ENCODE measurements at places on chromosomes 1 and 21. TPM values are rescaled to one million over a fixed set of nuclear protein-coding genes. Genes with fewer than 3 reads are reported as not detected.

- H3K4me3 ChIP-seq, result no peak overlapping the region
- H3K27ac ChIP-seq, result no peak overlapping the region
- H3K27me3 ChIP-seq, result no peaks in the 10 kb centered on the region
- no peaks in the 10 kb centered on the region for H3K4me1 ChIP-seq
Measured at GRCh38 chr1:60573121-60573520, 499.6 kb upstream of the C1orf87 start.

Gene E2F2
- polyA plus RNA-seq, result 1.7 TPM

DNA sequence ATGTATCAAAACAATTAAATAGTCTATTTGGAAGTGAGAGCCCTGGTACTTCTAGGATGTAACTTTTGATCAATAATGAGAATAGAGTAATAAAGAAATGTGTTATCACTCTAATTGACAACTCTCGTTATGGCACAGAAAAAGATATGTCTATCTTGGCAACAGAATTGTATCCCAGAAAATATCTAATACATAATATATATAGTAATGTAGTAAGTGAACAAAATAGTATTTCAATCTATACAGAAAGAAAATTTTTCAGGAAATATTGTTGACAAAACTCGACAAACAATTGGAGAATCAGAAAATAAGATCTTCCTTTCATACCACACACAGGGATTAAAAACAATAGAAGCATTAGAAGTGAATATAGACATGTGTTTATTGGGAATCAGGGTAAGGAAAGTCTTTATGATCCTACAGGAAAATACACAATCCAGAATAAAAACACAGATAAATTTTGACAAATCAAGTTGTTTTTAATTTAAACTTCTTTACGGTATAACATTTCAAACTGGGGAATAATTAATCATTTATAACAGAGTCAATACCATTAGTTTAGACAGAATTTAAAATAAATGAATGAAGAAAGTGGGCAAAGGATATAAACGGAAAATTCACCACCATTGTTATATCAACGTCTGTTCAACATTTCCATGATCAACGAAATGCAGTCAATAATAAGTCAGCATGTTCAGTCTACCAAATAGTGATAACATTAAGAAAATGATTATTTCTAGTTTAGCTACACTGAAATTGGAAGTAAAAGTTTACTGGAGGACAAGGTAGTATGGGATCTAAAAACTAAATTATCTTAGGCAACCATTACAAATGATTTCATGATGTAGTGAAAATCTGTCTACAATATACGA is 1526.5 kb upstream of the TPTE start:
- peaks cover 24% of the 10 kb centered on the region for H3K27me3 ChIP-seq
- H3K4me1 ChIP-seq, result no peaks in the 10 kb centered on the region
- no peak overlapping the region for H3K27ac ChIP-seq
- no peak for DNase-seq
- H3K36me3 ChIP-seq, result peaks cover 37% of the 10 kb centered on the region

GRCh38 chr1:212037900-212038299 is 2.4 kb downstream of the DTL start:
- no peak overlapping the region for H3K4me3 ChIP-seq
- H3K27me3 ChIP-seq, result no peaks in the 10 kb centered on the region
- H3K4me1 ChIP-seq, result peaks cover 28% of the 10 kb centered on the region
- DNase-seq, result no peak
- no peak overlapping the region for H3K27ac ChIP-seq
- H3K36me3 ChIP-seq, result no peaks in the 10 kb centered on the region

DNA sequence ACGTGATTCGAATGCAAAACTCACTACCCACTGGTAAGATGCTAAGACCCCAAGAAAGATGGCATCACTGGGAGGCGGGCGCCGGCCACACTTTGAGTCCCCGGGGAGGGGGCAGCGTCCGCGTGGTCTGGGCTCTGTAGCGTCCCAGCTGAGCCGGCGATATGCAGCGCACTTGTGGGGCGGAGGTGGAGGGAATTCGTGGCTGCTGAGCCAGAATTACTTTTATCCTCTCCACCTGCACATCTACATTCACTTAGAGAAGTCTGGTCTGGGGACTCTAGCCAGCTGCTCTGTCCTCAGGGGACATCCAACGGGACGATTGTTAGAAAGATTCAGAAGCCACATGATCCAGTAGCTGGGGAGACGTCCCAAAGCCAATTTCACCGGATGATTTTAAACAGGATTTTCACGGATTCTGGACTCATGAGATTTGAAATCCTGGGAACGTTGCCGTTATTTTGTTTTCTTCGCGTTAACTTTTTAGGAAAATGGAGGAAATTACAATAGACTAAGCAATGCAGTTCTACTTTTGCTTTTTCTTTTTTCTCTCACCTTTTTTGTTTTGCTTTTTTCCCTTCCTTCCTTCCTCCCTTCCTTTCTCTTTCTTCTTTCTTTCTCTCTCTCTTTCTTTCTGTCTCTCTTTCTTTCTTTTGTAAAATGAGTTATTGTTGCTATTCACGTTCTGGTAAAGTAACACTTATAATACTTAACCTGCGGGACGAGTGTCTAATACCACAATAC is 1.3 kb downstream of the JAM2 start:
- H3K36me3 ChIP-seq, result no peaks in the 10 kb centered on the region
- no peak for DNase-seq
- peak overlapping the region; percentile 87 for H3K4me3 ChIP-seq
- peaks cover 19% of the 10 kb centered on the region for H3K4me1 ChIP-seq

GRCh38 chr1:32693455-32694174 is 9.0 kb downstream of the SYNC start:
- H3K27ac ChIP-seq, result no peak overlapping the region
- H3K4me3 ChIP-seq, result no peak overlapping the region

Gene HOOK1
- polyA plus RNA-seq, result 5.8 TPM

Gene AGTRAP
- 46.8 TPM for polyA plus RNA-seq

DNA sequence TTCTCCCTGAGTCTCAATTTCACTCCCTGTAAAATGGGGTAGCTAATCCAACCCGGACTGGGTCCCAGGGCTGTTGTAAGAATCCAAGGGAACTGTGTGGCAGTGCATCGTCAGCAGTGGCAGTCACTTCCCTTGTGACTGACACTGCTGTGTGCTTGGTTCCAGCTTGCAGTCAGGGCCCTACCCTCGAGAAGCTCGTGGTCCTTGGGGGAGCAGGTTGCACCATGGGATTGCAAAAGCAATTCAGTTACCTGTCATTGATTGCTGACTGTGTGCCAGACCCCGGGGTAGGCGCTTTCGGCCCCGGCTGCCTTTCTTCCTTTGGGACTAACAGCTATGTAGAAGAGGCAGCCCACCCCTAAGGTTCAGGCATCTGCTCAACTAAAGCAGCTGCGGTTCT is 2.9 kb downstream of the PTPRF start:
- H3K36me3 ChIP-seq, result no peaks in the 10 kb centered on the region
- H3K4me1 ChIP-seq, result peaks cover 16% of the 10 kb centered on the region
- DNase-seq, result no peak
- H3K27me3 ChIP-seq, result peaks cover 40% of the 10 kb centered on the region
- no peak overlapping the region for H3K4me3 ChIP-seq
- H3K27ac ChIP-seq, result no peak overlapping the region

- H3K36me3 ChIP-seq, result no peaks in the 10 kb centered on the region
- no peak overlapping the region for H3K27ac ChIP-seq
- H3K4me1 ChIP-seq, result peaks cover 16% of the 10 kb centered on the region
- no peak overlapping the region for H3K4me3 ChIP-seq
Measured at GRCh38 chr1:225541383-225541782, 111.5 kb downstream of the ENAH start.

Gene LMX1A
- polyA plus RNA-seq, result not detected

DNA sequence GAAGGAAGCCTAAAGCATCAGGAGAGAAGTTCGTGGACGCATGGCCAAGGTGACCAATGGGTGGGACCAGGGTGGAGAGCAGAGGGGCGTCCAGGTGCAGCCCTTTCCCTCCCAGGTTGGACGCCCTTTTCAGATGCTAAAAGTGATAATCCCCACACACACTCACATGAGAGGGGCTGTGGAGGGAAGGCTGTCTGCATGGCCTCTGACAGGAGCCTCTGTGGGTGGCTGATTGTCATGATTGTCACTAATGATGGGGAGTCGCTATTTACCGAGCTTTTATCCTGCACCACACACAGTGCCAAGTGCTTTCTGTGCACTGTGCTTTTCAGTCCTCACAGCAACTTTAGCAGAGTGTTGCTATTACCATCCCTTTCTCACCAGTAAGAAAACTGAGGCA is 27.1 kb upstream of the C1QA start:
- H3K27ac ChIP-seq, result no peak overlapping the region
- H3K36me3 ChIP-seq, result no peaks in the 10 kb centered on the region
- DNase-seq, result no peak
- H3K27me3 ChIP-seq, result peaks cover 68% of the 10 kb centered on the region

- H3K4me1 ChIP-seq, result no peaks in the 10 kb centered on the region
- peaks cover 14% of the 10 kb centered on the region for H3K27me3 ChIP-seq
- DNase-seq, result no peak
Measured at GRCh38 chr1:116357487-116357886, 15.6 kb upstream of the ATP1A1 start.

DNA sequence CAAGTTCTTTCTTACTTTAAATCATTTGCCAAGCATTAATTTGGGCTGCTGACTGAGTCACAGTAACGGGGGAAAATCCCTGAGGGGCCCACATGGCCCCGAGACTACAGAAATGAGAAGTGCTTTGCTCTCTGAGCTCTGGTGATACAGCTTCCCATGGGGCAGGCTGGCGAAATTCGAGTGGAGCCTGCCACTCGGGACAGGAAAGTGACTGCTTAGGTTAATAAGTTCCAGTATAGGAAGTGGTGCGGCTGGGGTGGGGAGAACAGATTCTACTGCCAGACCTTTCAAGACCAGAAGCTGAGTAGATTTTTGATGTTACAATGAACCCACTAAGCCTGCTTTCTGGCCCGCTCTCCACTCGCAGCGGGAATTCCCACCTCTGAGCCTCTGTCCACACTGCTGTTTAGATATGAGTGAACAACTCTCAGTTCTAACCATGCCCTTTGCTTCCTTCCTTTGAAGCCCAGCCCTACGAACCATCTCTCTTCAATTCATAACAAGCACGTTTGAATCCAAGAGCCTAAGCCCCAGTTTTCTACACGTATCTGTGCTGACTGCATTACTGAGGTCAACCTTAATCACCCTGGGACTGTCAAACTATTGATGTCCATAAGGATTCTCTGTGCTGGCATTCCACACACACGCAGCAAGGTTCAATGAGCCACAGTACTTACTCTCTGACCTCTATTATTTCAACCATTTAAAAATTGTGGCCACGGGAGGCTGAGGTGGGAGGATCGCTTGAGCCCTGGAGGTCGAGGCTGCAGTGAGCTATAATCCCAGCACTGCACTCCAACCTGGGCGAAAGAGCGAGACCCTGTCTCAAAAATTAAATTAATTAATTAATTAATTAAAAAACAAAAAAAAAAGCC is 9.6 kb downstream of the ZBTB17 start:
- peak overlapping the region; percentile 65 for H3K4me3 ChIP-seq
- no peaks in the 10 kb centered on the region for H3K36me3 ChIP-seq
- H3K4me1 ChIP-seq, result peaks cover 76% of the 10 kb centered on the region
- DNase-seq, result peak; percentile 80
- H3K27me3 ChIP-seq, result no peaks in the 10 kb centered on the region

DNA sequence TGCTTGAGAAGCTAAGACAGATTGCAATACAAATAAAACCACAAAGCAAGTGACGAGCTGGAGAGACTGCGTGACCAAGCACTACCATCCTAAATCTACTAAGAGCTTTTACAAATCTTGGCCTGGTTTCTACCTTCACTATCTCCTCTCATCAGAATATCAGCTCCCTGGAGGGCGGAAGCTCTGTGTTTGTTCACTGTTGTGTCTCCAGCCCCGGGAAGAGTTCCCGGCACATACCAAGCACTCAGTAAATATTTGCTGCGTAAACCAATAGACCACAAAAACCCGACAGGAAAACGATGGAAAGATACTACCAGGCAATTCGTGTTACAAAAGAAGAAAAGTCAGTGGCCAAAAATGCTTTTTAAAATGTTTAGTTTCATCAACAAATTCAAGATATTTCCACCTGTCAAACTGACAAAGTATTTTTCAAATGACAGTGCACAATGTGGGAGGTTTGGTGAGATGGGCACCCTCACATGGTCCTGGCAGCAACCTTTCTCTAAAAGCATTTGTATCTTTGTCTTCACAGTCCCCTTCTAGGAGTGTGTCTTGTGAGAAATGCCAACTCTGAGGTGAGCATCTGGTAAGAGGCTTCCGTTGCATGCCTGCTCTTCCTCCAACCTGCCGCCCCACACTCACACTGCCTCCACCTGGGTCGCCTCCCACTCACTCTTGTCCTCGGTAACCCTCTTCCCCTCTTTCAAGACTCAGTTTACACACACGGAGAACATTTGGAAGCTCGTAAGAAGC is 34.7 kb downstream of the SLC1A7 start:
- no peaks in the 10 kb centered on the region for H3K36me3 ChIP-seq
- H3K4me3 ChIP-seq, result no peak overlapping the region
- H3K27ac ChIP-seq, result no peak overlapping the region
- DNase-seq, result no peak
- H3K27me3 ChIP-seq, result peaks cover 44% of the 10 kb centered on the region

DNA sequence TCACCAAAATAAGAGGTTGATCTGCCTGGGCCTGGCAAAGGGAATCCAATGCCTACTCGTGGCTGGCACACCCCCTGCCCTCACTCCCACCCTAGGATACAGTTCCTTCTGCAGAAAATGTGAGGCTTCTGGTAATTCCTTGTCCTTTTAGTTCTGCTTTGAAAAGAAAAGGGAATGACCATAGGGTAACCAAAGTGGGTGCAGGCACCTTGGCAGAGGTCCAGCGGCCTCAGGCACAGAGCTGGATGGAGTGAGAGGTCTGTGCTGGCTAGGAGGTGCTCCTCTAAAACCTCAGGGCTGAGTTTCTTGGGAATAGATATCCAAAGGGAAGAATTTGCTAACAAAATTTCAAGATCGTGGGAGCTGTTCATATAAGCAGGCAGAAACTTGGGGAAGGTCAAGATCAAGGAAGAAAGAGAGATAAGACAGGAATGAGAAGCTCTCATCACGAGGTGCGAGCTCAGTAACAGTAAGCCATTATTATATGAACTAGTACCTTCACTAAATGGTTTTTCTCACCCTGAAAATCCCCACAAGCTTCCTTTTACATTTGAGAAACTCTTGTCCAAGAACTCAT is 293.1 kb upstream of the LYPLAL1 start:
- no peak overlapping the region for H3K4me3 ChIP-seq
- no peaks in the 10 kb centered on the region for H3K36me3 ChIP-seq
- H3K27me3 ChIP-seq, result no peaks in the 10 kb centered on the region
- no peaks in the 10 kb centered on the region for H3K4me1 ChIP-seq
- no peak overlapping the region for H3K27ac ChIP-seq

Gene CEP104
- polyA plus RNA-seq, result 17.2 TPM

All from naive B cell (primary cell).